Activated CD4-positive, alpha-beta T cell treated with anti-CD3 and anti-CD28 coated beads, Interleukin-2, amount 10 ng/mL, durations not matched to agents 24 days and 14 days (primary cell): ENCODE measurements at places on chromosomes 6 and 20. TPM values are rescaled to one million over a fixed set of nuclear protein-coding genes. Genes with fewer than 3 reads are reported as not detected.

Gene DDO
- total RNA-seq: not detected in 2 replicates

Gene SRF
- total RNA-seq: 54.3 and 55.2 TPM in 2 replicates

Gene TSBP1
- total RNA-seq: not detected in 2 replicates

Gene RUNX2
- total RNA-seq: 17.1 and 18.3 TPM in 2 replicates

Gene PTPRK
- total RNA-seq: 3.6 and 5.4 TPM in 2 replicates

Gene CRISP2
- total RNA-seq: not detected in 2 replicates

Gene OR2B6
- not detected in 2 replicates for total RNA-seq

Gene PRRT1
- 0.24 and 0.35 TPM in 2 replicates for total RNA-seq

Gene SRMS
- not detected in 2 replicates for total RNA-seq

Gene MRPL2
- total RNA-seq: 83.8 and 103 TPM in 2 replicates

Gene NFATC2
- 65.0 and 66.4 TPM in 2 replicates for total RNA-seq

Gene KCNB1
- total RNA-seq: 0.07 TPM in 2 replicates

Gene SIRPA
- 0.05 TPM in 1 of 2 replicates, not detected in the other for total RNA-seq

Gene STX11
- total RNA-seq: 15.5 and 15.6 TPM in 2 replicates

Gene SNAP25
- total RNA-seq: 3.0 and 3.6 TPM in 2 replicates

Gene LRRC1
- total RNA-seq: 2.3 and 2.7 TPM in 2 replicates

Gene TRIM31
- total RNA-seq: 0.09 TPM in 1 of 2 replicates, not detected in the other

Gene SNRPB
- 567 and 568 TPM in 2 replicates for total RNA-seq

Gene MAS1
- not detected in 2 replicates for total RNA-seq

Gene DCDC2
- not detected in 2 replicates for total RNA-seq

Gene SYCP2
- total RNA-seq: 5.2 and 5.3 TPM in 2 replicates

Gene EPB41L1
- 0.09 and 0.19 TPM in 2 replicates for total RNA-seq

Gene MRAP2
- not detected in 2 replicates for total RNA-seq

Gene FOXC1
- total RNA-seq: 0.07 TPM in 2 replicates

Gene PACRG
- total RNA-seq: not detected in 2 replicates

Gene GPX5
- not detected in 2 replicates for total RNA-seq

Gene ARMC12
- total RNA-seq: 0.58 and 0.64 TPM in 2 replicates

Gene OR12D3
- total RNA-seq: not detected in 2 replicates

Gene ASCC3
- total RNA-seq: 65.6 and 68.9 TPM in 2 replicates

Gene CLPSL1
- not detected in 2 replicates for total RNA-seq

Gene TNF
- 294 and 303 TPM in 2 replicates for total RNA-seq

Gene CCDC170
- total RNA-seq: not detected in 2 replicates

Gene BMP7
- 0.07 TPM in 1 of 2 replicates, not detected in the other for total RNA-seq

Gene WFDC10A
- total RNA-seq: not detected in 2 replicates

Gene HTR1B
- total RNA-seq: not detected in 2 replicates

Gene RFX6
- not detected in 2 replicates for total RNA-seq

Gene ZFP57
- total RNA-seq: 2.0 and 2.7 TPM in 2 replicates

Gene CCDC28A
- 17.5 and 19.2 TPM in 2 replicates for total RNA-seq

Gene PNPLA1
- total RNA-seq: not detected in 2 replicates

Gene MLN
- not detected in 2 replicates for total RNA-seq

Gene KCNG1
- 9.8 and 12.3 TPM in 2 replicates for total RNA-seq

Gene GTSF1L
- not detected in 2 replicates for total RNA-seq
